ENCODE measurements at places on chromosomes 4 and X.

GRCh38 chr4:84530454-84530853, 31.4 kb upstream of the NKX6-1 start:
- no peak for DNase-seq

DNA sequence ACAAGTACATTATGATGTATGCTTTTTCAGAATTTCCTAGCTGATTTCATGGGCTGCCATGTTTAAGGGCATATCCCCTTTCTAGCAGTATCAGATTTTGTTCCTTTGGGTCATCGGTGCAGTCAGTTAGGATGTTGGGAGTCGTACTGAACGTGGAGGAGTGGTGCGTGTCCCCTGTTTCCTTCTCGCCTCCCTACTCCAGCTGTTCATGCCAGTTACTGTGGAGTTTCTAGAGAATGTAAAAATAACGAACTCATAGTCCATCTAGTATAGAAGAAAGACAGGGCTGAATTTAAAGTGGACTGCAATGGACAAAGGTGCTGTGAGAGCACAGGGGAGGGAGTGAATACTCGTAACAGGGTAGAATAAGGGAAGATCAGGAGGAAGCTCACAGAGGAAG, 111.3 kb downstream of the CEP135 start:
- no peak for DNase-seq

- DNase-seq: no peak
Measured at GRCh38 chr4:118372251-118372650, 19.4 kb upstream of the PRSS12 start.

- DNase-seq: no peak
Measured at GRCh38 chr4:158799013-158799770, 30.4 kb downstream of the FNIP2 start.

DNA sequence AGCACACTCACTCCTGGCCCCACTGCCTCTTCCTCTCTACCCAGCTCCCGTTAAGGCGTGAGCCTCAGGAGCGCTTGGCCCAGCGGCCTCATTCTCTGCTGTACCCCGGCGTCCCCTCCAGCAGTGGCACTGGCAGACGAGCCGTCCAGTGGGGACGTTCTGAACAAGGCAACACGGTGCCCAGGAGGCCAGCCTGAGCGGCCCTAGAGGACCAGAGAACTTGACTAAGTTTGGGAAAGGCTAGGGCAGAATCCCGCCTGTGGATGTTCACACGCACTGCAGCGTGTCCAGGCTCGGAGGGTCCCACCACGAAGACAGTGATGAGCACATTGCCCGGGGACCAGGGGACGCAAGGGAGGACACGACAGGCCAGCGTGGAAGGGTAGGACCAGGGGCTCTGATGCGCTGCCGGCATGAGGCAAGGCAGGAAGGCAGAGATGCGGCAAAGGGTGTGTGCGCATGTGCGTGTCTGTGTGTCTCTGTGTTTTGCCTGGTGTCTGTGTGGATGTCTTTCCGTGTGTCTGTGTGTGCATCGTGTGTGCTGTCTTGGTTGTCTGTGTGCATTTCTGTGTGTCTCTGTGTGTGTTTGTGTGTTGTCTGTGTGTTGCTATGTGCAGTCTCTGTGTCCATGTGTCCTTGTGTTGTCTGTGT, 89.4 kb downstream of the ABLIM2 start:
- no peak for DNase-seq

DNA sequence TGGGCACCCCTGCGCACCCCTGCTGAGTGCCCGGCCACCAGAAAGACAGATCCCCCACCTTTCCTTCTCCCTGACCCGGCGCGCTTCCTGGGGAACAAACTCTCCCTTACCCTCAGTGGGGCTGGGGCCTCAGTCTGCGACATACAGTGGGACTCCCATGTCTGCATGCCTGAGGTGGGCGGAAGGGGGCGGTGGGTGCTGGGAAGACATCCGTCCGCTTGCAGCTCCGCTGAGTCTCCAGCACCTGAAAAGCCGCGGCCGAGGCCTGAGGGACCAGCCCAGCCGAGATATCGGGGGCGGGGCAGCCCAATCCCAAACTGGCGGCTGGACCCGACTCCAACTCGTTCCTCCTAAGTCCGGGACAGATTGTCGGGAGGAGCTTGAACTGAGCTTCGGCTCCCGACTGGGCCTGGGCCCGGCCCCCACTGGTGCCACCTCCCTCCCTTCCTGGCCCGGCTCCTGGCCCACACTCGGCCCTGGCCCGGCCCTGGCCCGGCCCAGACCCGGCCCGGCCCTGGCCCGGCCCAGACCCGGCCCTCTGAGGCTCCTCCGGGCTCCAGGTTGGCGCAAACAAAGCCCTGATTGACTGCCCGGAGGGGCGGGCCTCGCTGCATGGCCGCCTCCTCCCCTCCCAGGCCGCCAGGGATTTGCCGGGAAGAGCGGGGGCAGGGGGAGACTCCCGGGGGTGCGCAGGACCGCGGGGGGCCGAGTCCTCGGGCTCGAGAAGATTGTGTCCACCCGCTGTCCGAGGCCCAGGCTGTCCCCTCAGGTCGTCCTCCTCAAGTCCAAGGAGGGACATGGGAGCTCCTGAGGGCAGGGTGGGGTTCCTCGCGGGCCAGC, 877 bp upstream of the SLC16A2 start:
- peak; percentile 64 for DNase-seq

DNA sequence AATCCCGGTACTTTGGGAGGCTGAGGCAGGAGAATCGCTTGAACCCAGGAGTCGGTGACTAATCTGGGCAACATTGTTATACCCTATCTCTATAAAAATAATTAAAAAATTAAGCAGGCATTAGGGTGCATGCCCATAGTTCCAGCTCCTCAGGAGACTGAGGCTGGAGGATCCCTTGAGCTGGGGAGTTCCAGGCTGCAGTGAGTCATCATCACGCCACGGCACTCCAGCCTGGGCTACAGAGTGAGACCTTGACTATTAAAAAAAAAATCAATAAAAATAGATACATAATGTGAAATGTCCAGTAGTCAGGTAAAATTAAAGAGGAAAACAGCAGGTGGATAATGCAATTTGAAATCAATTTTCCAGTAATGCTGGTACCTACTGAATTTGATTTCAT, 14.6 kb downstream of the ADGRL3 start:
- no peak for DNase-seq

- DNase-seq: no peak
Measured at GRCh38 chrX:12425496-12425895, 287.2 kb downstream of the FRMPD4 start.

GRCh38 chr4:137968956-137969678, 273.0 kb downstream of the SLC7A11 start:
- no peak for DNase-seq

DNA sequence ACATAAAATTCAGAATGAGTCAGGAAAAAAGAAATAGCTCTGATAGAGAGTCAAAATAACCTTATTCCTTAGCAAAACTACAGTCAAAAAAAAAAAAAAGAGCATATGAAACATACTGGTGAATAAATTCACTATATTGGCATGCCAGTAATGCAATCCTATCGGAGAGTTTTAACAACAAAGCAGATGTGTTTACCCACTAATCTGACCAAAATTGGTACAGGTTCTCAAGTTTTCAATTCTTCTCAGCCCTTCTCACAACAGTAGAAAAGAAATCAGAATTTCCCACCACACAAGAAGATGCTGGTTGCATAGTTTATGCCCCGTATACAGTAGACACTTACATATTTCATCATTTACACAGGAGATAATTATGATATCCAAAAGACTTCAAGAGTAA, 59.4 kb downstream of the LCORL start:
- DNase-seq: no peak

DNA sequence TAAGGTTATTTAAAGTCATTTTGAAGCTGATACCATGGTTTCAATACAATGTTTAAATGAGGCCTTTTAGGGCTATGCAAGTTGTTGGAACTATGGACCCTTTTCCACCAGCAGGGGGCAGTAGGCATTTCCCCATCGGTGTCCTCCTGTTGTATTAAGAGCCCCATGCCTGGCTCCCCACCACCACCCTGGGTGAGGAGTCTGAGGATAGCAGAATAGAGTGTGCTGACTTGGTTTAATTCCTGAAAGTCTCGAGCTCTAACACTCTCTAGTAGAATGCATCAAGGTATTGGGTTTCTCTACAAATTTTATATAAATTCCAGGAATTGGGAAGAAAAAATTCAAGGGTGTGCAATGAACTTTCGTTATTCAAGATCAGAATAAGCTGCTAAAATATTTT, 234.8 kb upstream of the JADE1 start:
- peak; percentile 19 for DNase-seq

DNA sequence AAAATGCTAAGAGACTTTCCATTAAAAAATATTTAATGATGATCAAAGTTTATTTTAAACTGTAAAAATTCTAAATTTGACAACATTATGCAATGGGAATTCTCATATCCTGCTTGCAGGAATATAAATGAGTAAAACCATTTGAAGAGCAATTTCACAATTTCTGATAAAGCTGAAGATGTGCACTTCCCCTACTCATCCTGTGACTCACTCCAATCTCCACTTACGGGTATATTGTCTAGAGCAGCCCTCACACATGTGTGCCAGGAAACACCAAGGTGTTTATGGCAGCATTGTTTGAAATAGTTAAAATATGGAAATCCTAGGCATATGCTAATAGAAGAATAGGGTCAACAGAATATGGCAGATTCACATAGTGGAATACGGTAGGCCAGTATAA, 158.4 kb downstream of the PDHA2 start:
- DNase-seq: no peak

DNA sequence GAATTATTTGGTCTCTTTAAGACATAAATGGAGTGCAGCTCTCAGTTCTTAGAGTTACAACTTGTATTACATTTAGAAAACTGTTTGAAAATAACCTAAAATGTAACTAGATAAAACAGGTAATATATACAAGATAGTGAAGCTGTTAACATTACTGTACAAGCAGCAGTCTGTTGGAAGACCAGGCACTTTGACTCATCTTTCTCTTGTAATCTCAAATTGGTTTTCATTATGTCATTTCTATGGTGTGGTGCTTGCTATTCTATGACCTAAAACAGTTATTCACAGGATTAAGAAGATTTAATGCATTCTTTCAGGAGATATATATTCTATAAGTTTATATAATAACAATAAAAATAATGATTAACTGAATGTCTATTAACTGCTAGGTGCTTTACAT, 282.5 kb upstream of the PITX2 start:
- DNase-seq: no peak

All from frontal cortex (tissue), 4 donors.